ENCODE measurements at places on chromosomes 2 and 18.
A peak's percentile ranks its signal among the peaks of the same experiment; 100 is the strongest.

GRCh38 chr2:135985826-135986393, 484 bp upstream of the DARS1 start:
- DNase-seq = peak; percentile 26

GRCh38 chr18:78496079-78496478, 483.5 kb upstream of the SALL3 start:
- DNase-seq = no peak

- no peak for DNase-seq
Observed at GRCh38 chr2:33107690-33108482, 161.1 kb downstream of the LTBP1 start.

- DNase-seq = no peak
Observed at GRCh38 chr18:67525328-67526099, 9.0 kb upstream of the DSEL start.

GRCh38 chr2:181790716-181791649, 100.5 kb upstream of the ITPRID2 start:
- no peak for DNase-seq

GRCh38 chr2:119660343-119660658, 18.7 kb upstream of the TMEM177 start:
- DNase-seq = no peak

DNA sequence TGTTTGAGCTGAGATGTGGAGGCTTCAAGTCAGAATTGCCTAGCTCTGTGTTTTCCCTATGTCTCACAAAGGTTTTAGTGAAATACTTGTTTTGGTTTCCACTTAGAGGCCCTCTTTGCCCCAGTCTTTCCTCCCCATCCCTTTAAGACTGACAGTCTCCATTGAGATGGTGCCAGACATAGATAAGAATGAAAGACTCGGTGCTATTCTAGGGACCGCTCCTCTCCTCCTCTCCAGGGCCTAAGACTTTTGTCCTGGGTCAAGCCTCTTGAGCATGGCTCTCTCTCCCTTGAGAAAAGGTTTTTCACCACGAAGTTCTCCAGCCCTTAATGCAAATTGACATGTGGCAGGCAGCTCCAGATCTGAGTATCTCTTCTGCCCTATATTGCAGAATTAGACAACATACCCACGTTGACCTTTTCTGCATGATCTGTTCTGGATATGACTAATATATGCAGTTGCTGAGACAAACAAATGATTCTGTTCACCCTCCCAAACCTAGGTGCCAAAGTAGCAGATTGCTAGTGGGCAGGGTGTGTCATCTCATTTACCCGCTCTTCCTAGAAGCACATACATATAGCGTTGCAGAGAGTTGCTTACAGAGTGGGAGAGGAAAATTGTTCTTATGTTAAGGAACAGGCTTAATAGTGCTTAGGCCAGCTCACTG, 47.5 kb upstream of the ACSL3 start:
- peak; percentile 48 for DNase-seq

DNA sequence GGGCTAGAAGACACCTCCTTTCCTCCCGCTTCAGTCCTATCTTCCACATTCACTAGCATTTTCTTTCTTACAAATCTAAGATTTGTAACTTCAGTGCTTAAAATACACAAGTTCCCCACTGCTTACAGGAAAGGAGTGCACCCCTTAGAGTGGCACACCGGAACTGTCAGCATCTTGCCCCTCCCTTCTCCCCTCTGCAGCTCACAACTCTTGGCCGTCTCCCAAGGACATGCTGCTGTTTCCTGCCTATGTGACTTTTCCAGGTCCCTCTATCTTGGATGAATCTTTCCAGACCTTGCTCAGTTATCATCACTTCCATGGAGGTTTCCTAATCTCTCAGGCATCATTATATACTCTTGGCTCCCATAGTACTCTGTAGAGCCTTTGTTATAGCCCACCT, 334.8 kb downstream of the CELF4 start:
- no peak for DNase-seq

DNA sequence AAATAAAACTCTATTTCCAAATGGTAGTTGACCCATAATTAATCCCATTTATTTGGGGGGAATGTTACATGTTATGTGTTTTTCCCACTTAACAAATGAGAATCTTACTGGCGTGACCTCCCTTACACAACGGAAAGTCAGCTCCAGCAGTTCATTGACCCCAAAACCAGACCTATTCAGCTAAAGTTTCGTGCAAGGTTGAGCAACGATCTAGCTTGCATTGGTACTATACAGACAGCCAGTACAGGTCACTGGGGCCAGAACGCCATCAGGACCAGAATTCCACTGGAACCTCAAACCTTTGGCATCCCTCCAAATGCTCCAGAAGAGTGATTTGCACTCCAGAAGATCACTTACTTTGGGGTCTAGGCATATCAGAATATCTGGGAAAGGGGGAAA, 6.8 kb upstream of the CTAGE1 start:
- DNase-seq = no peak

GRCh38 chr2:46135228-46135855, 161.9 kb upstream of the EPAS1 start:
- DNase-seq = no peak

GRCh38 chr2:26432859-26433258, 31.1 kb downstream of the DRC1 start:
- no peak for DNase-seq

DNA sequence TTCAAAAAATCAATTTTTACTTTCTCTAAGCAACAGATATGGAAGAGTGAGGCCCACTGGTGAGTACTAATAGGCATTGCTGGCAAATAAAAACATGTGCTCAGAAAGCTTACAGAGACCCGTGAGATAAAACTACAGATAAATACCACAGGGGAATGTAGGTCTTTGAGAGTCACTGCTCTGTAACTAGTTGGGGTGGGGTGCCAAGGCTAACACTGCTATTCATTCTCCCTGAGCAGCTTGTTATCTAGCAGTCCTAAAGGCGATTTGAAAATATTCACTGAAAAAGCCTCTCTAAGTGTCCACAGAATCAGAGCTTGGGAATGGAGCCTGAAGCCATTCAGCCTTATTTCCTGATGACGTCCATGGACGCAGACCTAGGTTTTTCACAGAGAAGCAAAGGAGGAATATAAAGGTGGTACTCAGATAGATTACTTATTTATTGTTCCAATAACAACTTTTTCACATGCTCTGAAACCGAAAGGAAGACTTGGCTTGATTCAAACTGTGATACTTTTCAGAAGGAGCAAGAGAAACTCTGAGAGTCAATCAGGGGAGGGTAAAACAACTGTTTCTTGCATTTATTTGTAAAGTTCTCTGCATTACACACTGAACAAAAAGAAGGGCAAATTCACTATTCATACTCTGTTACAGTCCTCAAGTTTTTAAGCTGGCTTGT, 188.4 kb downstream of the PPP1R1C start:
- DNase-seq = no peak

DNA sequence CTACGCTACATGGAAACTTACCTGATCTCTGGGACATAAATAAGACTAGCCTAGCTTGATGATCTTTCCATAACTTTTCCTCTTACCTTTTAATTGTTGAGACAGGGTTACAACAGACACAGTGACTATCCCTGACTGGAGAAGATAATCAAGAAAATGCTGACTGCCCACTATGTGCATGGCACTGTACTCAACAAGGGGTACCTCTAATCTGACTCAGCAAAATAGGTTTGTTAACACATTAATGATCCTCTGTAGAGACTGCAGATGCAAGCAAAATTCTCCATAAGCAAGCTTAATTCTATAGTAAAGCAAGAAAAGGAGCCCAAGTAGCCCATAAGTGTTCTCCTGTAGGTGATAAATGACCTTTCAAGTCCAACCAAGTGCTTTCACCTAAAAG, 25.5 kb downstream of the ACVR1C start:
- no peak for DNase-seq

GRCh38 chr2:101998556-101998895, 6.8 kb downstream of the IL1R2 start:
- DNase-seq = no peak

DNA sequence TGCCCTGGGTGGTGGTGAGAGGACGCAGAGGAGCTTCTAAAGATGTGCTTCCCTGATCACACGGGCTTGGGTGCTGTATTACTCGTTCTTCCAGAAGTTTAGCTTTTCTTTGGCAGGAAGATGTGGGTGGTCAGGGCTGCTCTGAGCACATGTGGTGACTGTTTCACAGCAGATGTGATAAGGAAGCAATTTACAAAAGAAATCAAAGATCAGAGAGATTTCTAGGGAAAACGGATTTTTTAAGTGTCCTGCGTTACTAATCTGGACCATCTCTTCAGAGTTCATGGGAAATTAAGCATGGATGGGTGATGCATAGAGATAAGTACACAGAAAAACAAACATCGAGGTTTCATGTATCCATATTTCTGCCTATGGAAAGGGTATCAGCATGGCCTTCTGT, 99.4 kb downstream of the WDSUB1 start:
- DNase-seq = no peak

DNA sequence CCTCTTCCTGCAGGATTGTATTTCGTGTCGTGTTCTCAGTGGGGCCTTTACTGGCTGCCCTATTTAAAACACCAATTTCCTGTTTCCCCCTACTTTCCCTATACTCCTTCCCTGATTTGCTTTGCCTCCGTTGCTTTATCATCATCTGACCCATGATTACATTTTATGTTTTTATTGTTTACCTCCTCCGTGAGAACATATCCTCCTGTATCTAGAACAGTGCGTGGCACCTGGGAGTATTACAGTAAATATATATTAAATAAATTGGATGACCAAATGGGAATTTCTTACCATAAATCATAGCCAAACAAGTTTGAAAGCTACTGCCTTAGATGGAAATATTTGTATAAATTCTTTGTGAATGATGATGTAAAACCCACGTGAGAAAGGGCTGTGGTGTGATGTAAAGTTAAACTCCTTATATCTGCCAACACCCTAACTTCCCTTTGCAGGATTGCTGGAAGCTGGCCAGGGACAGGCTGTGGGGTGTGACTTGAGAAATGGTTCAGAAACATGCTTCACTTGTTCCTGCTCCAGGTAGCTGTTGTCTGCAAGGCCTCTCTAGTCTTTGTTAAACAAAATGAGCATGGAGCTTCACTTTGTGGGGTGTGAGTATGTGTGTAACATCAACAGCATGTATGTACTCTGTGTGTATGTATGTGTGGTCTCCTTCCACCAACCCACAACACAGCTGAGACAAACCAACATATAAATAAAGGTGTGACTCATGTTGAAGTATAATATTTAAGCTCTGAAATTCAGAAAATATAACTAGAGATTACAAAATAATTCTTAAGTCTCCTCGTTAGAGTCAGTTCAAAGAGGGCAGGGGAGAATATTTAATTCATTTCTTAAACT, 40.3 kb downstream of the LHCGR start:
- no peak for DNase-seq

DNA sequence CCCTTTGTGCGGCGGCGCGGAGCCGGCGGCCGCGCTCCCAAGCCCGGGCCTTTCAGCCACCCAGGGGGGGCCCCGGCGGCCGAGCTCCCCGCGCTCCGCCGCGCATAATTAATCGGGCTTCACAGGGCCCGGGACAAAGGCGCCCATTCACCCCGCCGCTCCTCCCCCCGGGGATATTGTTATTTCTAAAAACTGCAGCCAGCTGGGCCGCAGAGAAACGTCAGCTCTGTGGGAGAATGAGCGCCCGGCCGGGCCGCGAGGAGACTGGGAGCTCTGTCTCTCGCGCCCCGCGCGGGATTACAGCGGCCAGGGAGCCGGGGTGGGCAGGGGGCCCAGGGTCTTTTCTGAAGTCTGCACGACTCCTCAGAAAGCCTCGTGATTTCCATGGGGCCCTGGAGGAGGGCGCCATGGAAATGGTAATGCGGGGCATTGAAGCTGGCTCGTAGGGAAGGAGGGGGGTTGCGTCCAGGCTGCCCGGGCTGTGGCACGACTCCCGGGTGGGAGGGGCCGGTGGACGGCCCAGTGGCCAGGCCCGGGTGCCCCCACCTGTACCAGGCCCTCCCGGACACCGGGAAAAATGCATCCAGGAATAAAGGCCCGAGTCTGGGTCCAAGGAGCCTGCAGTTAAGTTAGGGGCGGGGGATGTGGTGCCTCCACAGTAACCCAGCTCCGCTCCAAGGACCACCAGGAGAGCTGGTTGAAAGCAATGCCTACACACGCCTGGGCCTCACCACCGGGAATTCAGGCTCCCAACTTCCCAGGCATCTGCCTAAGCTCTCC, 125.3 kb downstream of the ZFP36L2 start:
- no peak for DNase-seq

DNA sequence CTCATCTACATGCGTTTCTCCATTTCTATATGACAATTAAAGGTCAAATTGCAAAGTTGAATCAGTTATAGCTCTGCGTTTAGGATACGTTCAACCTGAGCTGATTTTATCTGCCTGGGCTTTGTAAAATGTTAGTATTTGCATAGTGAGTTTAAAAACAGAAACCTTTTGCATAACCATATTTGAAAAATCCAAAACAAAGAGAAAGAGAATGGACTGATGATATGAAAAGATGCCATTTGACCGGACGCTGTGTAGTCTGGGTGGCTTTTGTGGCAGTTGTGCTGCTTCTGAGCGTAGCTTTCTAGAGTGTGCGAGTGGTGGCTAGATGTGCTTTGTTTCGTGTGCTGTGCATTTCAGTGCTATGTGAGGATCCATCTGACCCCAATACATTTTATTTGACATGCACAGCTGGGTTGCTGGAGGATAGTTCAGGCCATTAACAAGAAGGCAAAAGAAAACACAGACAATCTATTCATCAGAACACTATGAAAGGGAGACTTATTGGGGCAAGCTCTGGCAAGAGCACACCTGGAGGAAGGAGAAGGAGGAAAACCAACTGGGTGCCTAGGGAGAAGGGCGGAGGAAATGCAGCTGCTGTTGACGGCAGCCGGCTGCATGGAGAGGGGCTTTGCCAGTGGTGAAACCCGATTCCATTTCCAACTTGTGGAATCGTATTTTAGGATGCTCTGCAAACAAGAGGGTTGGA, 126.8 kb downstream of the ACOXL start:
- no peak for DNase-seq

GRCh38 chr2:226873051-226873620, 37.3 kb downstream of the RHBDD1 start:
- DNase-seq = no peak

GRCh38 chr2:169736902-169737301, 3.3 kb downstream of the KLHL23 start:
- DNase-seq = no peak

DNA sequence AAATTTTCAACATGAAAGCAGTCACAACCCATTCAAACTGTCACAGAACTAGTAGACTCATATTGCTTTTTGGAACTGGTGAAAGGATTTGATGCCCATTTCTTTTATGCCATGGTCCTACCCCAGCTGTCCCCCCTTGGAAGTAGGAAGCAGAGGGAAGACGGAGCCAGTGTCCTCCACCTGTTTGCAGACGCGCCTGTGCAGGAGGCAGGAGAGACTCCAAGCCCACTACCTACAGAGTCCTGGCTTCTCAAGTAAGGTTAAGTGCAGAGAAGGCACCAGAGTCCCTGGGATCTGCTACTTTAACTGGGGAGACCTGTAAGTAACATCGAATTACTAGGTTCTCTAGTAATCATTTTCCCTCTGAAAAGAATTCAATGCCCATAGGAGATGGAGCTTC, 32.7 kb upstream of the DNMT3A start:
- no peak for DNase-seq

- DNase-seq = peak; percentile 66
Observed at GRCh38 chr2:10028988-10029874, 14.1 kb upstream of the KLF11 start.
